ENCODE measurements at places on chromosomes 7 and 10.

DNA sequence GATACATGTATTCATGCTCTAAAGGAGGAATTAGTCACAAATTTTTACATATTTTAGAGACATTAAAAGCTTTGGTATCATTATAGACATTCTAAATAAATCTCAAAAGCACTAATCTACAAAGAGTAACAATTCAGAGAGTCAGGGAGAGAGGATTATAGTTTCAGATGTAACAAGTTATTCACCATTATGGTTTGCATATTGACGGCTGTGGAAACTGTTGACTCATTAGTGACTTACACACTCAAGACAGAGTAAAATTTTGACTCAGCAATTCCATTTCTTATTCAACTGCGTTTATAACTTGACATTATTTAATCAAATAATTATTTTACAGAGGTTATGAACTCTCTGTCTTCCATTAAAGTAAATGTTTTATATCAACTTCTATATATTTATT, 95.4 kb upstream of the SEMA3C start:
- no peak for DNase-seq

GRCh38 chr10:27687743-27688142, 57.9 kb downstream of the MKX start:
- no peak for DNase-seq

- DNase-seq = no peak
Measured at GRCh38 chr7:1901431-1902210, 231.5 kb downstream of the ELFN1 start.

DNA sequence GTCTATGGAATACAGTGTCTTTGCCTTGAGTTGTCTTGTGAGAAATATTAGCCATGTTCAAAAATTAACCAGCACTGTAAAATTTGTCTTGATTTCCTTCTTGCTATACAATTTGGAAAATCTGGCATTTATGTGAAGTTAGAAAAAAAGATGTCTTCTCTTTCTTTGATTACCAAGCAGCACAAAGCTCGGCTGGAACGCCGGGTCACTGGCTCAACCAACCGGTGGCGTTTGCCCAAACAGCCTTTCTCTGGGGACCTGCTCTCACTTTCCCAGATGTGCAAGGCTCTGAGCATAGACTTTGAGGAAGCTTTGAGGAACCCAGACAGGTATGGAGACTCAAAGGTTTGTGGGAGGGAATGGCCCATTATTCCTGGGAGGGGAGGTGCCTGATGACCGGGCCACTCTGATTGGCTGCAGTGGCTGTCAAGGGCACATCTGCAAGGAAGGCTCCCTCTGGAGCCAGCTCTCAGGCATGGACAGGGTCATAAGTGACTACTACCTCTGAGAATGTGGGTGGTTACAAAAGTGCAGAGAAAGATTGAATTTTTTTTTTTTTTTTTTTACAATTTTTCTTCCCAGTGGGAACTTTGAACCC, 5.6 kb downstream of the BTBD16 start:
- DNase-seq = no peak

- no peak for DNase-seq
Measured at GRCh38 chr10:113517165-113517900, 35.5 kb upstream of the HABP2 start.

DNA sequence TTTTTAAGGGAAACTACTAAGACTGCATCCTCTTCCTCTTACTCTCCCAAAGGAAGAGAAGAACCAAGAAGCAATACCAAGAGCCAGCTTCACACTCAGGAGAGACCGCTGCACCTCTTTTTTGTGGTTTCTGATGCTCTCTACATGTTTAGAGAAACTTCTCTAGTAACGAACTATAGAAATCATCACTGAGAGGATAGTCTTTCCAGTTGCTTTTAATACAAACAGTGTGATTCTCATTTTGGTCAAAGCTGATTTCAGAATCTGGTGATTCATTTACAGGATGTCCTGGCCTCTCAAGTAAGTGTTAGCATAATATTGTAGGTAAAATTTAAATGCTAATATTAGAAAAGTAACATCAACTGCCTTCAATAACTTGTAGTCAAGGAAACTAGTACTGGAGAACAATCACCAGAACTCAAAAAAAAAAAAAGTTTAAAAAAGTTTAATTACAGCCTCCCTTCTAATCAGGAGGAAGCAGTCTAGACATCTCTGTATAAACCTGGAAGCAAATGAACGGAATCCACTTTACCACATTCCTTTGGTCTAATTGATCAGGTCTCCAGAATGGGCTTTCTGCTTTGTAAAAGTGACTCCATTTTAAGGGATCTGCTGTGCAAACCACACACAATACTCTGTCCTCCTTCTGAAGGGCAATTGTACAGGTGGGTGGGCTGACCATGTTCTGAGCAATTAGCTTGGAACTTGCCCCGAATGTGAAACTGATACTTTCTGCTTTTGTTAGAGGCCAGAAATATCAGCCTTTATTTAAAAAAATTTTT, 3.0 kb downstream of the LAMB1 start:
- no peak for DNase-seq

DNA sequence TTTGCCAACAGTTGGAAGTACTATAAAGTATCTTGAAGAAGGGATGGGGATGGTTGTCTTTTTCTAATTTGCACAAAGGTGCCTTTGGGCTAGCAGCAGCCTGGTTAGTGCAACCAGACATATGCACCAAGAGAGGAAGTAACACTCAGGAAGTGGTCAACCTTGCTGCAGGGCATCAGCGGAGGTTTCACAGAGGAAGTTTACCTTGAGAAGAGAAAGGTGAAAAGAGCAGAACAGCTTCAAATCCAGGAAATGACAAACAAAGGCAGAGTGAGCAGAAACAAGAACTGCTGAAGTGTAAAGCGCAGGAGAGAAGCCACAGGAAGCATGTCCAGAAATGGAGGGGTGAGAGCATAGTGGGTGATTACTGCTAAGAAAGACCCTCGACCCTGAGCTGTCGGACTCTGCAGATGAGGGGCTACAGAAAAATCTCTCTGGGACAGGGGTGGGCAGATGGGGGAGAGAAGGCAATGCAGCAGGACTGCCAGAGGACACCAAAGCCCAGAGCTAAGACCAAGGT, 66.9 kb downstream of the STK17A start:
- DNase-seq = no peak

GRCh38 chr10:46236941-46237681, 49.7 kb upstream of the ANTXRL start:
- no peak for DNase-seq

- DNase-seq = no peak
Measured at GRCh38 chr7:90238583-90238982, 6.4 kb upstream of the CFAP69 start.

DNA sequence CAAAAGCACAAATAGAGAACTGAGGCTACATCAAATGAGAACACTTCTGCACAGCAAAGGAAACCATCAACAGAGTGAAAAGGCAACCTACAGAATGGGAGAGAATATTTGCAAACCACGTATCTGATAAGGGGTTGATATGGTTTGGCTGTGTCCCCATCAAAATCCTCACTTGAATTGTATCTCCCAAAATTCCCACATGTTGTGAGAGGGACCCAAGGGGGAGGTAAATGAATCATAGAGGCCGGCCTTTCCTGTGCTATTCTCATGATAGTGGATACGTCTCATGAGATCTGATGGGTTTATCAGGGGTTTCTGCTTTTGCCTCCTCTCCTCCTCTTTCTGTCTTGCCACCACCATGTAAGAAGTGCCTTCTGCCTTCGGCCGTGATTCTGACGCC, 120.6 kb upstream of the FRMD4A start:
- no peak for DNase-seq
